M059J (cell line): ENCODE measurements at places on chromosomes 2 and 18. TPM values are rescaled to one million over a fixed set of nuclear protein-coding genes. Genes with fewer than 3 reads are reported as not detected.

The LAMA1 gene
- total RNA-seq, result 0.39 and 1.6 TPM in 2 replicates

DNA sequence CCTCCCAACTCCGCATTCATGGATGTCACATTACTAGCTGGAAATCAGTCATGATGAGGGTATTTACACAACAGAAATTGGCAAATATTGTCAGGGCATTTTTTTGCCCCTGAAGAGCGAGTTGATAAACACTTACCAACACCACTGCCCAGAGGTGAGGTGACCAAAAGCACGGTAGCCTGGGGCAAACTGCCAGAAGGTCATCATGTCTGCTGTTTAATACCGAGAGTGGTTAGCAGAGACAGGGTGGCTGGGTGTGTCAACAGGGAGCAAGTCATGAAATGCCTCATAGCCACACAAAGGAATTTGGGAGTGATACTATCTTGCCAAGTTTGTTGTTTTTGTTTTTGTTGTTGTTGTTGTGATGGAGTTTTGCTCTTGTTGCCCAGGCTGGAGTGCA is 37.0 kb upstream of the EPC2 start:
- peak; percentile 43 for DNase-seq

The PCBP1 gene
- total RNA-seq, result 24.5 and 37.7 TPM in 2 replicates

DNA sequence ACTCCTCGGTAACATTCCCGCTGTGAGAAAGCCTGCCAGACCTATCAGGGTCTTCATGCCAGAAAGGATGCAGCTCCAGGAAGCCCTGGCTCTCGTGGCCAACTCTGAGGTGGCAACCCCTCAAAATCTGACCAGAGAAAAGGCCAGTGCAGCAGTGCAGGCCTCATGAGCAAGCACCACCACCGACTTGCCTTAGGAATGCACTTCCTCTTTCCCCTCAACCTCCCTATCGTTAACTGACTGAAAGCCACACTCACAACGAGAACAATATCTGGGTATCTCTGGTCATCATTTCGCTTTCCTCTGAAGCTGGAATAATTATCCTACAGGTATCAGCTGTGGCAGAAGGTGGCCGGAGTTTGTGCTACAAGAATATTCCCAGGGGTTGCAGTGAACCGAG is 101.4 kb upstream of the POU3F3 start:
- DNase-seq, result no peak

The FLACC1 gene
- 0.27 TPM in 1 of 2 replicates, not detected in the other for total RNA-seq

GRCh38 chr18:50507120-50507590 is 52.7 kb upstream of the MAPK4 start:
- DNase-seq, result peak; percentile 15

DNA sequence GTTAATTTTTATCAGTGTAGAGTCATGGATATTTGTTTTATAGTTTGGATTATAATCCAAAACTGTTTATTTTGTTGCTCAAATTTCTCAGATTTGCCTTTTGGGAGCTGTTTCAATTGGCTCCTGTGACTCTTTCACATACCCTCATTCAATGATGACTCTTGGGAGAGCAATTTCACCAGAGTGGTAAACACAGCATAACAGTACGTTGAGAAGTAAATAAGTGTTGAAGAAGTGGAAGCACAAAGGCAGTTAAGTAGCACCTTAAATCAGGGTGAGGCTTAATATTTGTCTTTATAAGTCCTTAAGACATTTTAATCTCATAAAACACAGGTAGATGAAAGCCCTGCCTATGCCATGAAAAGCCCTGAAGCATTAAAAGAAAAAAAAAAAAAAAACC is 17.1 kb upstream of the SLC39A10 start:
- DNase-seq, result no peak

GRCh38 chr18:46302528-46303485 is 198.6 kb downstream of the HAUS1 start:
- no peak for DNase-seq

GRCh38 chr2:228447266-228447915 is 265.9 kb upstream of the SPHKAP start:
- peak; percentile 54 for DNase-seq
